ENCODE measurements at places on chromosomes 6 and 20.

DNA sequence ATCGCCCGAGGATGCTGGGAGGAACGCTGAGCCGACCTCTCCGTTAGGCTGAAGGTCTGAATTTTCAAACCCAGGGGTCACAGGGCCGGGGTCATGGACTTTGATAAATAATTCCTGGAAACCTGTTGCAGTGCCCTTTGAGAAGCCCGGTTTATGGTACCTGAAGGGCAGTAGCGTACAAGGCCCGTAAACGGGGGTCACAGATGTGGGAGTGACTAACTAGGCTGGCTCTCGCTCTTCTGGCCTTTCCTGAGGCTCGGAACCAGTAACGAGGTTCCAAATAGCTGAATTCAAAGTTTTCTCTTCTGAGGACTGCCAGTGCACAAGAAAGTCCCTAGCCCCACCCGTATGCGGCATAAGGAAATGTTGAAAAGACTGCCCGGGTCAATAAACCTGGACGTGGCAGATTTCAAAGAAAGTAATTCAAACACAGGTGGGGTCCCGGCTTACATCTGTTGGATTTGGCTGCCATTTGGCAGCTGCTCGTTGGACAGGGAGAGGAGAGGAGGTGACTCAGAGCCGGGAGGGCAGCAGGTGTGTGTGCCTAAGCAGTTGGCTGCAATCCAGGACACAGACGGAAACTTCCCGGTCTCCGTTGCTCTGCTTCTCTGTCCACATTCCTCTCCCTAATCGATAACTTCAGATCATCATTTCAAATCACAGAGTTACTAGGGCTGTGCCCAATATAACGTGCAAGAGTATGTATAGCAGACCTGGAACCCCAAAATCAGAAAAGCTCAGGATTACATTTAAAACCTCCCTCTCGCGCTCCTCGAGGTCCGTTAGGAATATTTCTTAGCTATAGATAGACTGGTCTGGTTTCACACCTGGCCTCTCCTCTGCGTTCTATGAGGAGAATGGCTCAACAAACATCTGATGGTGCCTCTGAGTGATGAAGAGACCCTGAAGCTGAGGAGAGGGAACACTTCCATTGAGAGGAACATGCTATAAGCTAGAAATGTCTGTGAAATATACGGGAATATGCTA, 765 bp upstream of the GMDS start:
- peaks cover 22% of the 10 kb centered on the region for H3K4me1 ChIP-seq
- H3K27me3 ChIP-seq: no peaks in the 10 kb centered on the region
- H3K27ac ChIP-seq: peak overlapping the region; percentile 95
- peak overlapping the region; percentile 87 for H3K4me3 ChIP-seq
- peak; percentile 45 for DNase-seq

GRCh38 chr6:43746613-43747102, 23.4 kb upstream of the VEGFA start:
- DNase-seq: peak; percentile 37
- H3K27me3 ChIP-seq: peaks cover 9% of the 10 kb centered on the region
- H3K27ac ChIP-seq: peak overlapping the region; percentile 93
- H3K4me3 ChIP-seq: no peak overlapping the region
- H3K36me3 ChIP-seq: no peaks in the 10 kb centered on the region

DNA sequence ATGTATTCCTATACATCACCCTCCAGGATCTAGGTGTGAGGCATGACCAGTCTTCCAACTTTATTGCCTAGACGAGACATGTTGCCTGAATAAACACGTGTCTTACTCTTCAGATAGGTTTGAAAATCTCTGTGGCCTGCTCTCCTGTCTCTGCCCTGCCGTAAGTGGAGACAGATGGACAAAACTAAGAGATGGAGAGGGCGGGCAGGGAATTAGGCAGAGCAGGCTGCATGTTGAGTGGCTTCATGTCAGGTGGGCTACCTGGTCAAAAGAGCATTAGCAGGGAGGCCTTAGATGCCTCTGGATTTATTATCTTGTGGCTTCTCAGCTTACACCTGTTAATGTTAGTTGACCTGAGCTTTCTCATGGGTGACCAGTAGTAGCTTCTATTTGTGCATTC, 59.0 kb upstream of the TULP4 start:
- H3K27me3 ChIP-seq: no peaks in the 10 kb centered on the region
- no peak for DNase-seq
- peaks cover 8% of the 10 kb centered on the region for H3K4me1 ChIP-seq
- no peak overlapping the region for H3K4me3 ChIP-seq

GRCh38 chr6:161919691-161920090, 645.8 kb upstream of the AGPAT4 start:
- H3K4me3 ChIP-seq: no peak overlapping the region
- no peaks in the 10 kb centered on the region for H3K27me3 ChIP-seq
- no peaks in the 10 kb centered on the region for H3K36me3 ChIP-seq
- DNase-seq: no peak
- peaks cover 6% of the 10 kb centered on the region for H3K4me1 ChIP-seq

DNA sequence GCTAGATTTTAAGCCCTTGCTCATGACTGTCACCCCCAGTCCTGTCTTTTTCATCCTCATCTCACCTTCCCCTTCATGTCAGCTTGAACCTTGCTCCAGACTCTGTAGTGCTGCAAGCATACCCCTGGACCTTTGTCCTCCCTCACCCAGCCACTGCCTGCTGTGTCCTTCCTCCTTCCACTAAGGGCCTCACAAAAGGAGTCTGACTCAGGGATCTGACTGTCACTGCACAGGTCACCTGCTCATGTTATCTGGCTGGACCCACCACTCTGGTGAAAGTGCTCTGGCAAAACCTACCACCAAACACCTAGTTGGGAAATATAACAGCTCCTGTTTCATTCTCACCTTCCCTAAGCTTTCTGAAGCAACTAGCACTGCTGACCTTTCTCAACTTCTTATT, 151.4 kb downstream of the INSM1 start:
- H3K4me1 ChIP-seq: no peaks in the 10 kb centered on the region
- no peaks in the 10 kb centered on the region for H3K27me3 ChIP-seq
- peaks cover 45% of the 10 kb centered on the region for H3K36me3 ChIP-seq
- H3K4me3 ChIP-seq: no peak overlapping the region
- DNase-seq: no peak
- H3K27ac ChIP-seq: no peak overlapping the region

DNA sequence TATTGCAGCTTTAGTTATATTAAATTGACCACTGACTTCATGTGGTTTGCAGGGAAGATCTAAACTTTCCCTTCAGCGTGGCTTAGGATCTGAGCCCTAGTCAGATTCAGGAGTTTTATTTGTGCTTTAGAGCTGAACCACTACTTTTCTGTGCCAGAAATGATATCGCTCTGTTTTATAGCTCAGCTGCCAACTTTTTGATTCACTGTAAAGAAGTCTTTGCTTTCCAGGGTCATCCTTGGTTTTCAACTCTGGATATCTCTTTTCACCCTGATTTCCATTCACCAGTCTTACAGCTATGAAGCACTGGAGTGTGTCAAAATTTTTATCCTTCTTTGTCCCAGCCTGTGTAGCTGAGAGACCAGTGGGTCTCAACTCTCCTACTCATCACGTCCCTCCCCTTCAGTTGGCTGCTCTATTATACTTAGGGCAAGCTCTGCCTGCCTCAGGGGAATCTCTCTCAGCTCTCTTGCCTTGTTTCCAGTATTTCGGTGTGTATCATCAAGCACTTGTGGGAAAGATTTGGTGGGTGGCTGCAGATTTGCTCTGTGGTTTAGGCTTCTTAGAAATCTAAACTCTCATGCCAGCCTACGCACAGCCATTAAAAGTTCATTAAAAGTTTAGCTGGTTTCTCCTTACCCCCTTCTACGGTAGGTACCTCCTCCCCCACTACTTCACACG, 425.5 kb downstream of the TENT5A start:
- H3K4me1 ChIP-seq: no peaks in the 10 kb centered on the region
- H3K36me3 ChIP-seq: no peaks in the 10 kb centered on the region
- H3K27ac ChIP-seq: peak overlapping the region; percentile 26
- no peak for DNase-seq

- no peak overlapping the region for H3K4me3 ChIP-seq
- no peak for DNase-seq
- H3K36me3 ChIP-seq: peaks cover 25% of the 10 kb centered on the region
Observed at GRCh38 chr6:100620085-100620840, 155.5 kb upstream of the SIM1 start.

- H3K4me3 ChIP-seq: no peak overlapping the region
- H3K4me1 ChIP-seq: peaks cover 25% of the 10 kb centered on the region
- H3K27ac ChIP-seq: peak overlapping the region; percentile 50
- no peak for DNase-seq
- H3K27me3 ChIP-seq: no peaks in the 10 kb centered on the region
Observed at GRCh38 chr6:35011096-35012041, 122.3 kb downstream of the ANKS1A start.

DNA sequence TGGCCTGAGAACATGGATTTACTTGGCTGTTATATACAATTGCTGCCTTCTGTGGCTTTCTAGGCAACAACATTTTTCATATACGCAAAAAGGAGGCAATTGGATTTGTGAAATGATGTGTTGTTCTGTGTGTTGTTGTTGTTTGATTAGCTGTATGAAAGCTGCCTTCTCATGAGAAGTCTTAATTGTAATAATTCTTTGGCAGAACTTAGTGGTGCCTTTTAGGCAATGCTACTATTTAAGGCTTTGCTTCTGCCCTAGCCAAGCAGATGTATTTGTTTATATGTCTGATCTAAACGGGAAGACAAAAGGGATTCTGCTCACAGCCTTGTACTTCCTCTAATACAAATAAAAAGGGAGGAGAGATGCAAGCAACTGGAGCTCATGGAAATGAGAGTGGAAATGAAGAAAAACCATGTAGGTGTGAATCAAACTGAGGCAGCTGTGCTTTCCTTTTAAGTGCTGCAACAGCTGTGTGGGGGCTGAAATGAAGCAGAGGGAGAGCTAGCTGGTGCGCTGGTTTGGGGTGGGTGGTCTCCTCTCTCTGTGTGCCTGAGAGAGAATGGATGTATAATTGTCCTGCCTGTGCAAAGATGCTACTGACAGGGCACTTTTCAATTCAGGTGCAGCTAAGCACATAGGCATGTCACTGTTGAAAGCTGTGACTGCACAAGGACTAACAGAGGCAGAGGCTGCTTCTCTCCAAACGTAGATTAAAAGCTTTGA, 386.9 kb upstream of the MAN1A1 start:
- no peak for DNase-seq
- H3K4me3 ChIP-seq: no peak overlapping the region
- H3K36me3 ChIP-seq: no peaks in the 10 kb centered on the region
- peak overlapping the region; percentile 10 for H3K27ac ChIP-seq
- H3K27me3 ChIP-seq: no peaks in the 10 kb centered on the region

- no peaks in the 10 kb centered on the region for H3K27me3 ChIP-seq
- H3K36me3 ChIP-seq: peaks cover 36% of the 10 kb centered on the region
- H3K27ac ChIP-seq: no peak overlapping the region
- DNase-seq: no peak
- no peak overlapping the region for H3K4me3 ChIP-seq
Observed at GRCh38 chr20:46070215-46070900, 19.4 kb downstream of the NCOA5 start.

- H3K27me3 ChIP-seq: peaks cover 79% of the 10 kb centered on the region
- no peak for DNase-seq
Observed at GRCh38 chr6:30006170-30007131, 54.6 kb upstream of the POLR1H start.

- H3K27ac ChIP-seq: no peak overlapping the region
- peaks cover 3% of the 10 kb centered on the region for H3K36me3 ChIP-seq
- no peak overlapping the region for H3K4me3 ChIP-seq
- DNase-seq: no peak
- no peaks in the 10 kb centered on the region for H3K4me1 ChIP-seq
- H3K27me3 ChIP-seq: no peaks in the 10 kb centered on the region
Observed at GRCh38 chr6:138258991-138259390, 40.7 kb upstream of the PBOV1 start.

DNA sequence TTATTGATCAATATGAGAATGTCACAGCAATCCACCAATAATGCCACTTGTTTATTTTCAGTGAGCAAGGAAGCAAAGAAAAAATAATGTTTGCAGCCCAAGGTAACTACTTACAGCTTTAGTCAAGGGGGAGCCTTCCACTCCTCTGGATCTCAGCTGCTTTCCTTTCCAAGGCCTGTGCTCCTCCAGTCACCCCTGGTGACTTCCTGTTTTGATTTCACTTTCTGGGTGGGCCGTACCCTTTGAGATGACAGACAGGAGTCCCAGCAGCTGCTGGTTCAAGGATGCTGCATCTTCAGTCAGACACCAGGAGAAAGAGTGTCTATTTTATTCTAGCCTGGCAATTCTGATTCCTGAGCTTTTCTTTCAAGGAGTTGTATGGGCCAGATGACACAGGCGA, 5.6 kb upstream of the VNN2 start:
- no peak overlapping the region for H3K4me3 ChIP-seq
- no peaks in the 10 kb centered on the region for H3K27me3 ChIP-seq
- no peak overlapping the region for H3K27ac ChIP-seq
- H3K36me3 ChIP-seq: no peaks in the 10 kb centered on the region
- peaks cover 12% of the 10 kb centered on the region for H3K4me1 ChIP-seq
- DNase-seq: no peak

DNA sequence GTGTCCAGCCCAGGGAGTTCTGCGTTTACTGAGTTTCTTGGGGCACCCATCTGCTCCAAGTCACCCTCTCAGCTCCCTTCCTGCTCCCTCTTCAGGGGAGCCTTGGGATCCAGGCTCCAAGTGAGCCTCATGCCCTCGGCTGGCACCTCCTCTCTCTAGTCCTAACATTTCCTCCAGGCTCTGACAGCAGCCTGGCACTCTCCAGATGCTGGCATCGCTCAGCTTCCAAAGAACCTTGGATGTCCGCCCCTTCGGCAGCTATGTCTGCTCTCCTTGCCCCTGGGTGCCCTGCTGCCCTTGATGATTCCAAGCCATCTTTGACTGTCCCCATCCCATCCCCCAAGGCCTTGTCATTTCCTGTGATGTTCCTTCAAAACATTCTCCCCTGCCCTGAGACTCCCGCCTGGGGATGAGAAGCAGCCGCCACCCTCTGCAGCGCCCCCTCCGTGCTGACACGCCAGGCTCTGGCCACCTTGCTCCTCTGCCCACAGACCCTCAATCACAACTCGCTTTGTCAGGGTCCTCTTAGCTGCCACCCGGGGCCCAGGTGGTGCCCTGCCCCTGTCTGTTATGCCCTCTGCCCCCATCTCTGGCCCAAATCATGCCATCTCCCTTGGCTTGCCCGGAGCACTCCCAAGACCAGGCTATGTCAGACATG, 6.6 kb upstream of the GFRA4 start:
- DNase-seq: no peak
- H3K4me1 ChIP-seq: peaks cover 13% of the 10 kb centered on the region
- no peak overlapping the region for H3K4me3 ChIP-seq

GRCh38 chr6:12115492-12115891, 103.4 kb downstream of the HIVEP1 start:
- H3K4me3 ChIP-seq: no peak overlapping the region
- peaks cover 6% of the 10 kb centered on the region for H3K4me1 ChIP-seq
